Omental fat pad (tissue), 4 donors: ENCODE measurements at places on chromosomes 13 and 19. TPM values are rescaled to one million over a fixed set of nuclear protein-coding genes. Genes with fewer than 3 reads are reported as not detected.

The SLC27A5 gene
- total RNA-seq, result 5.7 TPM

The GZMM gene
- total RNA-seq, result not detected

The ITGBL1 gene
- 1.3 TPM for total RNA-seq

The OR7A5 gene
- total RNA-seq, result not detected

The EDDM13 gene
- not detected for total RNA-seq

GRCh38 chr13:49183672-49184325 lies 36.3 kb upstream of the MLNR start:
- no peak for DNase-seq

GRCh38 chr13:112530861-112531260 lies 57.1 kb downstream of the TUBGCP3 start:
- DNase-seq, result no peak

GRCh38 chr13:108527844-108528243 lies 101.6 kb upstream of the MYO16 start:
- no peak for DNase-seq

GRCh38 chr19:8310342-8311055 lies 2.3 kb upstream of the CD320 start:
- DNase-seq, result no peak

- no peak for DNase-seq
These were observed 6.1 kb upstream of the ECH1 start for GRCh38 chr19:38837656-38838121.

- no peak for DNase-seq
These were observed 42.6 kb downstream of the ZNF146 start for GRCh38 chr19:36257520-36257876.

- no peak for DNase-seq
These were observed 1.5 kb upstream of the IGSF23 start for GRCh38 chr19:44611812-44612295.

DNA sequence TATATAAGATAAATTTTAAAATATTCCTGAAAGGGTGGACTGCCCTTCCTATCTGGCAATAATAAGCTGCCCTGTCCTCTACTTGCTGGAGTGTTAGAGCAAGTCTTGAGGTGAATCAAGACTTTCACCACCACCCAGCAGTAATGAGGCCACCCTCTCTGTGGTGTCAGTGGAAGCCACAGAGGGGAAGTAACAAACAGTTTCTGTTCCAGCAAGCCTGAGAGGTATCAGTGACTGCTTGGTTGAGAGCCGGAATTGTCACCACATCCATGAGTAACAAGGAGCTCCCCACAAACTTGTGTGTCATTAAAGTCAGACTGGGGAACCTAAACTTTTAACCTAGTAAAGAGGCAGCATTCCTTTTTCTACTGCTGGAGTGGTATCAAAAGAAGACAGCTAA lies 532.7 kb upstream of the SPRY2 start:
- DNase-seq, result no peak
